ENCODE measurements at places on chromosomes 7 and 10.

DNA sequence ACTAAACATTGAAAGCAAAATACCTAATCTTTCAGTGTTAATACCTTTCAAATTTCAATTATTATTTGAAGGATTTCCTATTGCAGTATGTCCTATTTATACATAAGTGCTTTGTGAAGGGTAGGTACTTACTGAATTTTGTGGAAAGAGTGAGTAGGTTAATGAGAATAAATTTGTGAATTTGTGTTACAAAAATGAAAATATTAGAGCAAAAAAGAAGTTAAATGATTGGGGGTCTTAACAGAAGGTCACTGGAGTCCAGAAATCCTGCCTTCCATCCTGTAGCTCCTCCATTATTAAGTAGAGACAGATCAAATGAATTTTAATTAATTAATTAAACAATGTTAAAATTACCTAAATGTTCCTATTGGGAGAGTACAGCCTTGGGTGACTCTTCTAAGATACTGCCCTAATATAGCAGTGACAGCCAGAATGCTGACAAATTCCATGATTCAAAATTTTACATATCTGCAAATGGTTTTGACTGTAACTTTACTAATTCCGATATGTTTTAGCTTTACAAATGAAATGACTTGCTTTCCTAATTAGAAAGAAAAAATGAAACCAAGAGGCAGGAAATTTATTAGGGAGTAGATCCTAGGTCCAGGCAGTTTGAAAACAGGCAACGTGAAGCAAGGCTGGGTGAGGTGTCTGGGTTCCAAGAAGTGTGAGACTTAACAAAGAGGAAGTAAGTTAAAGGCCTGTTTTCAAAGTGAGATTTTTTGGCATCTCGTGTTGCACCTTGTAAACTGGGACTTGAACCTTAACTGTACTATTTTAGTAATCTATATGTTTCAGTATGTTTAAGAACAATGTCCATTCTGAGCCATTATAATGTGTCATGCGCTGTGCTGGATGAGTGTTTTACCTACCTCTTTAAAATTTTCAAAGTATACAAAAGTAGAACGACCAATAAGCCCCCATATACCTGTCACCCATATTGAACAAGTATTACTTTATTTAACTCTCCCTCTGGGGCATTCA is 1.5 kb downstream of the PIK3CG start:
- DNase-seq, result peak; percentile 44

DNA sequence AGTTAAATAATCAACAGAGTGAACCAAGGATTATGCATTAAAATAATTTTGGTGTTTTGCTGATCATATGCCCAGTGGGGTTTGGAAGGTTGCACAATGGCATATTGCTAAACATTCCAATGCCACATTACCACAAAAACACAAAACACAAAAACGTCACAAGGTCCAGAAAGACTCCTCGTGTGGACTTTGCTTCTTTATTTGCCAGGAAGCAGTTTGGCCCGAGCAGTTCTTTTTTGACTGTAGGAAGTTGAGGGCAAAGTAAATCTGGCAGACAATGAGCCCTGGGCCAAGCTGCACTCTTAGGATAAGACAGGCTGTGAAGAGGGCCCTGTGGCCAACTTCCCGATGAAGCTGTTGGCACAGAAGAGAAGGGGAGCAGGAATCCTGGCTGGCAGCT is 39.2 kb upstream of the SLC35B4 start:
- DNase-seq, result no peak

- no peak for DNase-seq
These were observed 142.8 kb downstream of the GLCCI1 start for GRCh38 chr7:8111282-8111960.

- DNase-seq, result no peak
These were observed 45.0 kb upstream of the TSPAN13 start for GRCh38 chr7:16708511-16708910.

GRCh38 chr7:51079494-51079893 is 237.1 kb downstream of the COBL start:
- DNase-seq, result no peak

GRCh38 chr10:90939116-90939515 is 18.2 kb upstream of the ANKRD1 start:
- DNase-seq, result no peak

DNA sequence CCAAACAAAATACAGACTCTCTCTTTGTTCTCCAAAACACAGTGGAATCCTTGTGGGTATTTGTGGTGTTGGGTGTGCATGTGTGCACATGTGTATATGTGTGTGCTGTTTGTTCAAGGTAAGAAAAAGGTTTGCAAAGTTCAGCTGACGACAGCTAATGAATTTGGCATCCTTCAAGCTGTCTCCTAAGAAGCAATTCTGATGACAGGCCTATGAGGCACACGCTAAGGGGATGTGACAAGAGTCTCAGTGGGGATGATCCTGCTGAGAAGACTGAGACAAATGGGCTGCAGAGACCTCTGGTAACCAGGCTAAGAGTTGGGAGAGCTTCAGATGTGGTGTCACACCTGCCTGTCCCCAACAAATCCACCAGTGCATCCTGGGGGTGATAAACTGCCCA is 26.5 kb upstream of the CELF2 start:
- no peak for DNase-seq

- DNase-seq, result peak; percentile 8
These were observed 47.0 kb upstream of the CDK1 start for GRCh38 chr10:60731134-60731885.

DNA sequence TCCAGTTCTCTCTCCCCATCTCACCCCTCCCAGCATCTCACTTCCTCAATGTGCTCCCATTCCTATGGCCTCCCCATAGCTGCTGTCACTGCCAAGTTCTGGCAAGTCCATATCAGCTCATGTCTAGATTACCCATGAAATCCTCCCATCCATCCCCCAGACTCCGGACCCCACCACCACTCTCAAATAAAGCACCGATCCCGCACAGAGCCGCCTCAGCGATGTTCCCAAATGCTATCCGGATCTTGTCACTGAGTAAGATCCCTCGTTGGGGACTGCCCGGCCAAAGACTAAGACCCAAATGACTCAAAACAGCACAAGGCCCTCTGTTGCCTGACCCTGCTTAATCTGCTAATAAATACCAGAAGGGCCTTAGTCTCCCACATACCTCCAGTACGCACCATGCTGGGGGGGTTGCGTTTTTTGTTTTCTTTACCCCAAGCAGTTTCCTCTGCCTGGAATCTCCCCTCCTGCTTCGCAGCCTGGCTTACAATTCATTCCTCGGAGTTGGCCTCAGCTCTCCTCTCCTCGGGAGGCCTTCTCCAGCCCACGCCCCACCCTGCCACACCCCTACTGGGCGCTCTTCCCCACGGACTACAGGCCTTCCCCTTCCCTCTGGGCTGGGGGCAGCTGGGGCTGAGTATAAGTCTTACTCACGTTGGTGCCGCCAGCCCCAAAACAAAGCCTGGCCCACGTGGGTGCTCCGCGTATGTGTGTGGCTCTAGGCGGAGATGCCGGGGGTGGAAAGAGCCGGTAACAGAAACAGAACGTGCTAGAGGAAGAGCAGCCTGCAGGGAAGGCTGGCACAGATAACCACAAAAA is 1.8 kb upstream of the DUSP5 start:
- DNase-seq, result no peak

DNA sequence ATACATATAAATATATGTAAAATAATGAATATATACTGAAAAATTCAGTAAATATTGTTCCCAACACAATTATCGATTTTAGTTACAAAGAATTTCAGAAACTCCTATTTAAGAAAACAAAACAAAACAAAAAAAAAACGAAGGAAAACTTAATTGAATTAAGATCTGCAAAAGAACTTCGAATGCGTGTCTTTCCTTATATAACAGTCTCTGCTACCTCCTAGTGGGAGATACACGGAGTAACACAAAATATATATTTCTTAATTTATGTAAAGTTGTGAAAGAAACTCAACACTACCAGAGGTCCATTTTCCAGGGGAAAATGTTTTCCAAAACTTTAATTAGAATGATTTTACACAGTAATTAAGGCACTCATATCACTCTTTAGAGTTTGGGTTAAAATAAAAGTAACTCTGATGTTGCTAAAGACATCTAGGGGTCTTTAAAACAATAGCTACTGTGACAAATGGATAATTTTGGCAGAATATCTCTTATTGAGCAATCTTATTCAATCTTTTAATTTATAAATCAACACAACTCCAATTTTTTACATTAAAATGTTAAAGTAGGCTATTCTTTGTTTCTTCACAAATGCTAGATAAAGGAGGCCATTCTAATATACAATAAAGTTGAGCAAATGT is 41.6 kb downstream of the NEBL start:
- no peak for DNase-seq

DNA sequence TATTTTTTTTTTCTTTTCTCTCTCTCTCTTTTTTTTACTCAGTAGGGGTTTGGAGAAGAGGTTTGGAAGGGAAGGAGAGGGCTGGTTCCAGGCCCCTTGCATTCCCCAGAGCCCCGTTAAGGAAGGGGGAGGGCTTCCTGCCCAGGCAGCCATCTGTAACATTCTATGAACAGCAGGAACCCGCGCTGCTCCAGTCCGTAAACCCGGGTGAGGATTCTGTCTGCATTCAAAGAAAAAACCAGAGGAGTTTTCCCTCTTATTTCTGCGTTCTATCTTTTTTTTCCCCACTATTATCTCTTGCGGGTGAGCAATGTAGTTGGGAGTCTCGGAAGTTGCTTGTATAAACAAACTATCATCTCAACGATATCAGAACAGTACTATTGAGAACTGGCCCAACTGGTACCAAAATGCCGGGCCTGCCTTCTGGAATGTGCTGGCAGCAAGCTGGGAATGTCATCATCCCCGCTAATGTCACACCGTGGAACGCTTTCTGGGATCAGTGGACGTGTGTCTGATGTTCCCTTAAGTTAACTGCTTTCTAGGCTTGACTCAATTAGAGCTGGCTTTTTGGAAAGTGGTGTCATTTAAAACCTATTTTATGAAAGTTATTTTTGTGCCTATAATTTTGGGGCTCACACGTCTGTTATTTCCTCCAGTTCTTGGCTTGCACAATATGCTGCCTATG is 153.1 kb upstream of the MEOX2 start:
- DNase-seq, result no peak
